ENCODE measurements at places on chromosomes 2 and 18.

- H3K27ac ChIP-seq = peak overlapping the region; percentile 98
- 0 out of 2 replicates have a peak, but pooled peaks cover 4% of the 10 kb centered on the region for H3K36me3 ChIP-seq
- H3K4me1 ChIP-seq = peaks cover 98% of the 10 kb centered on the region
Observed at GRCh38 chr2:176758426-176758825, 454.2 kb upstream of the HNRNPA3 start.

- no peaks in the 10 kb centered on the region for H3K36me3 ChIP-seq
- H3K4me3 ChIP-seq = no peak overlapping the region
- no peaks in the 10 kb centered on the region for H3K4me1 ChIP-seq
- H3K27me3 ChIP-seq = no peaks in the 10 kb centered on the region
- no peak overlapping the region for H3K27ac ChIP-seq
Observed at GRCh38 chr2:84482603-84483002, 23.5 kb upstream of the SUCLG1 start.

DNA sequence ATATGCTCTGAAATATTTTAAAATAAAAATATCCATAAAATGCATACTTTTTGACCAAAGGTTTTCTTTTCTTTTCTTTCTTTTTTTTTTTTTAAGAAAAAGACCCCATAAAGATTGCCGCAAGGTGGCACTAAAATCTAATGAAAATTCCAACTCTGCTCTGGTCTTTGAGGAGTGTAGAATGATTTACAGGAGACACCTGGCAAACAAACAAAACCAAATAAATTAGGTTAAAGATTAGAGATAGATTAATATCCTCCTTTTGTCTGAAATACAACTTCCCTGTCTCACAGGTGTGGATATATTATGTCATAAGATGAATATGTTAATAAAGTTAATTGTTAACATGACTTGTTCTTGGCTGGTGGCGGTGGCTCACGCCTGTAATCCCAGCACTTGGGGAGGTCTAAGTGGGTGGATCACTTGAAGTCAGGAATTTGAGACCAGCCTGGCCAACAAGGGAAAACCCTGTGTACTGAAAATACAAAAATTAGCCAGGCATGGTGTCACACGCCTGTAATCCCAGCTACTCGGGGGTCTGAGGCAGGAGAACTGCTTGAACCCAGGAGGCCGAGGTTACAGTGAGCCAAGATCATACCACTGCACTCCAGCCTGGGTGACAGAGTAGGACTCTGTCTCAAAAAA is 3.5 kb upstream of the RHOB start:
- H3K27me3 ChIP-seq = no peaks in the 10 kb centered on the region
- H3K4me1 ChIP-seq = no peaks in the 10 kb centered on the region
- DNase-seq = peak; percentile 81
- no peaks in the 10 kb centered on the region for H3K36me3 ChIP-seq
- no peak overlapping the region for H3K4me3 ChIP-seq

DNA sequence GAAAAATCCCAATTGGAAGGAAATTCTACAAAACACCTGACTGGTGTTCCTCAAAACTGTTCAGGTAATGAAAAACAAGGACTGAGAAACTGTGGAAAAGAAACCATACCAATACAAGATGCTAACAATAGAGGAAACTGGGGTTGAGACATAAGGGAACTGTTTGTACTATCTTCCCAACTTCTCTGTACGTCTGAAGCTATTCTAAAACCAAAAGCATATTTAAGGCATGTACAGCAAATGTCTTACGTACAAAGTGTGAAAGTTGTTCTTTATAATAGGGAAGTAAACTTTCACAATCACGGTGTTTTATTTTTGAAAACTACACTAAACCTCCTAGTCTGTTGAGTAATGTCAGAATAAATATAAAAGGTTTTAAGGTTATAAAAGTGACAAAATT is 776.1 kb upstream of the RAB6C start:
- no peak overlapping the region for H3K27ac ChIP-seq
- no peaks in the 10 kb centered on the region for H3K4me1 ChIP-seq
- no peak for DNase-seq
- H3K27me3 ChIP-seq = no peaks in the 10 kb centered on the region
- no peaks in the 10 kb centered on the region for H3K36me3 ChIP-seq
- H3K4me3 ChIP-seq = no peak overlapping the region

DNA sequence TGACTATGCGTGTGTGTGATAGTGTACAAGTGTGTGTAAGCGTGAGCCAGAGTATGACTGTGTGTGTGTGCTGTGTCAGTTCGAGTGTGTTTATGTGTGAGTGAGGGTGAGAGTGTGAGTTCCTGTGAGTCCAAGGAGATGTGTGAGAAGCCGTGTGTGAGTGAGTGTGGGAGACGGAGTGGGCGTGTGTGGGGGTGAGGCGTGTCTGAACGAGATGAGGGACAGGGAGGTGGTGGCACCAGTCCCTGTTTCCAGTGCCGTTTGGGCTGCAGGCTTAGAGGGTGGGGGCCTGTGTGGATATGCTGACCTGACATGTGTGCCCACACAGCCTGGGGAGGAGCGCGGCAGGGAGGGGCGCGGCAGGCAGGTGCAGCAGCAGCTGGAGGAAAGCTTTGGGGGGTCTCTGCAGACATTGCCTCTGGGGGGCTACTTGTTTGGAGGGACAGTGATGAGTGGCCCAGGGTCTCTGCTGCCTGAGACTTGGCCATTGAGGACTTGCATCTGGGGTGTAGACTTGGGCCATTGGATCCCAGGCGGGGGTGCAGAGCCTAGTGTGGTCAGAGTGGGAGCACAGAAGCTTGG is 41.6 kb downstream of the GLI2 start:
- no peak overlapping the region for H3K27ac ChIP-seq
- no peak for DNase-seq
- no peaks in the 10 kb centered on the region for H3K4me1 ChIP-seq
- no peak overlapping the region for H3K4me3 ChIP-seq
